Left ventricle myocardium superior (tissue), 1 donor: ENCODE measurements at places on chromosomes 11 and 22.

DNA sequence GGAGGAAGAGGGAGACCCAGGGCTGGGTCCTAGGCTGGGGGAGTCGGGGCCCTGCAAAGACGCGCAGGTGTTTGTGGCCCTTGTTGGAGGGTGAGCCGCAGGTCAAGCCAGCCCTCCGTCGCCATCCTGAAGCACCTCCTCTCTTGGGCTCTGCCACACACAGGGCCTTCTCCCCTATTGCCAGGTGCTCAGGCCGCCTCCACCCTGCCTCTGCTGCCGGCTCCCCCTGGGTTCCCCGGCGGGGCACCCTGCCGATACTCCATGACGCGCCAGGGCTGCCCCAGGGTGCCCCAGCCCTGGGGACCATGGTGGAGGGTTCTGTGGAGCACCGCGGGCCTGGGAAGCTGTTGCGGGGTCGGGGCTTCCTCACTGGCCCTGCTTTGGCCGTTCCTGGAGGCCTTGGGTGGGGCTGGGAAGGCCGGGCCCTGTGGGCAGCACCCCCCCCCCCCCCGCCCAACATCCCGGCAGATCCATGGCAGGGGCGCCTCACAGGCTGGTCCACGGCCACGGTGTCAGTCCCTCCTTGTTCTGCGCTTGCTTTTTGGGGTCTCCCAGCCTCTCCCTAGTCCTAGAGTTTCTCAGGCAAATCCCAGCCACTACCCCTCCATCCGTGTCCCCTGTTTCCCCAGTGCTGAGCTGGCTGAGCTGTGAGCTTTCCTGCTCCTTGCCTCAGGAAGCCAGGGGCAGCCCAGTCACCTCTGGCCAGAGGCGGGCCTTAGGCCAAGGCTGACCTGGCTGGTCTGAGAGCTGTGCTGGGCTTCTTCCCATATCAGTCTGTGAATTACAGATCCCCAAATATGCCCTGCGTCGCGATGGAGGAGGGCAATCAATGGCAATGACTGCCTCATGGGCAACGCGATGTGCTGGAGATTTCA, 2.3 kb upstream of the ADORA2A start:
- DNase-seq: peak; percentile 31

DNA sequence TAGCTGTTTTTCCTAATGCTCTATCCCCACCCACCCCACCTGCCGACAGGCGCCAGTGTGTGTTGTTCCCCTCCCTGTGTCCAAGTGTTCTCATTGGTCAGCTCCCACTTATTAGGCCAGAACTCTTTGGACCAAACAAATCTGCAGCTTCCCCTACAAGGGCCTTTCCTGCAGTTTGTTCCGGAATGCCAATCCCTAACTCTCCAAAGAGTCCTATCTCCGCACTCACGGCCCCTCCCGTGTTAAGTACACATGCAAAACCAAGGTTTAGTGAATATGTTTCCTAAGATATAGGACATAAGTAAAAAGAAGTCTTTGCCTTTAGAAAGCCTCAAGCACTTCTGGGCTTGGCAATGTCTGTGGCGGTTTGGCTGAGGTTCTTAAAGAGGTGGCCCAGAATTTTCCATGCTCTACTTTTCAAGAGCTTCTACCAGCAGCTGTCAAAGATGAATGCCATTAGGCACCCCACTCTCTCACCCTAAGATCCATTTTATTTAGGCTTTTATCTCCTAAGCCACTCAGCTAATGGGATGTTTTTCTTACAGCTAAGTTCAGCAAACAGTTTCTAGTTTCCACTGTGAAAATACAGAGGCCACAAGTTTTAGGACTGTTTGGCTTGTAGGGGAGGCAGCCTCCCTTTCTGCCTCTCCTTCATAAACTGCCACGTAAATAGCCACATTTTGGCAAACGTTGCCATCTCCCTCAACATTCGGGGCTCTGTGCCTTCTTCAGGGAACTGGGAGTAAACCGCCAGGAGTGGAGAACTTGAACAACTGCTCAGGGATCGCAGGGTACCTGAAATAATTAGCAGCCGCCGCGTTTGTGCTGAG, 1.6 kb downstream of the CD59 start:
- DNase-seq: peak; percentile 39

- no peak for DNase-seq
These were observed 108.0 kb downstream of the MAML2 start for GRCh38 chr11:96234866-96235441.

DNA sequence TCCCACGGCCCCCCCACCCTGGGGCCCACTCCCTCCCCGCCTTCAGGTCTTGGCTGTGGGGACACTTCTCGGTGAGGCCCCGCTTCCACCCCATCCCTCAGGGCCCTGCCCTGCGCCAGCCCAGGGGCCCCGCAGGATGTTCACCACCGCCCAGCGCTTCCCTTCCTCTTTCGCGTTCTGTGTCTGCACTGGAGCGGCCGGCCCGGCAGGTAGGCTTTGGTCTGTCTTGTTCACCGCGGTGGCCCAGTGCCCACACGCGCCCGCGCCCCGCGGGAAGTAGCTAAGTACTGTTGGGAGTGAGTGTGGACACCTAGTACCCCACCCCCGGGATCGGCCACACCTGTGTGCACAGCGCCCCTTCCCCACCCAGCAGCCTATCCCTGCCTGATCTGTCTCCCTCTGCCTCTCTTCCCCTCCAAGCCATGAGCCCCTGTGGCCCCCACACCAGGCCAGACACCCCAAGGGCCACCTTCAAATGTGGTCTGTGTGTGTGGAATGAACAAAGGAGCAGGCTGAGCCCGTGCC, 85.4 kb downstream of the WNT7B start:
- peak; percentile 20 for DNase-seq

- no peak for DNase-seq
These were observed 11.7 kb downstream of the RASD2 start for GRCh38 chr22:35552196-35552842.

DNA sequence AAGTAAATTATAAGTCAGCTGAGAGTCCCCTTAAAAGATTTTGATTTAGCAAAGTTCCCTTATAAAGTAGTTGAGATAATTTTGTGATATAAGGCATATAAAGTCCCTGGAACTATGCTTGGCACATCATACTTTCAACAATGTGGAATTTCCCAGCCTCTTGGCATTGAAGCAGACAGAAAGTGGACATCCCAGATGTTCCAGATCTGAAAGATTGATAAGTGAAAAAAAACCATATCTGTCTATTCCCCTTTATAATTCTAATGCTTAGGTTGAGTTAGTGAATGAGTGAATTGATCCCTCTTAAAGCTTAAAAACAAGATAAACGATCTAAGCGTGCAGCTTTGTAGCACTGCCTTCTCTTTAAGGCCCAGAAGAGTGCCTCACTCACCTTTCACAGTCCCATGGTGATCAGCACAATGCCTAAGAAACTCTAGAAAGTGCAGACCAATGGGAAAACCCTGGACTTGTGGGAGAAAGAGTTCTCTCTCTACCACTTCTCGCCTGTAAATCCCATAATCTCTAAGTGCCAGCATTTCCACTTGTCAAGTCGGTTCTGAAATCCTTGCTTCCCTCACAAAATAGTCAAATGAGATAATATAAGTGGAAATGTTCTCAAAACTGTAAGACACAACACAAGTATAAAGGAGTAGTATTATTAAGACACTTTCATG, 17.8 kb downstream of the FIBIN start:
- no peak for DNase-seq

- peak; percentile 55 for DNase-seq
These were observed 15.0 kb upstream of the YWHAH start for GRCh38 chr22:31929167-31929930.

DNA sequence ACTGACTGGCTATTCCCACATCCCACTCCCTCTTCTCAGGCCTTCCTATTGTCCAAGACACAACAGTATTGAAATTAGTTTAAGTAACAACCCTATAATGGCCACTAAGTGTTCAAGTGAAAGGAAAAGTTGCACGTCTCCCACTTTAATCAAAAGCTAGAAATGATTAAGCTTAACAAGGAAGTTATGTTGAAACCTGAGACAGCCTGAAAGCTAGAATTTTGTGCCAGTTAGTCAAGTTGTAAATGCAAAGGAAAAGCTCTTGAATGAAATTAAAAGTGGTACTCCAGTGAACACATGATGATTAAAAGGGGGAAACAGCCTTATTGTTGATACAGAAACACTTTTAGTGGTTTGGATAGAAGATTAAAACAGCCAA, 332.7 kb downstream of the CASP12 start:
- DNase-seq: no peak

DNA sequence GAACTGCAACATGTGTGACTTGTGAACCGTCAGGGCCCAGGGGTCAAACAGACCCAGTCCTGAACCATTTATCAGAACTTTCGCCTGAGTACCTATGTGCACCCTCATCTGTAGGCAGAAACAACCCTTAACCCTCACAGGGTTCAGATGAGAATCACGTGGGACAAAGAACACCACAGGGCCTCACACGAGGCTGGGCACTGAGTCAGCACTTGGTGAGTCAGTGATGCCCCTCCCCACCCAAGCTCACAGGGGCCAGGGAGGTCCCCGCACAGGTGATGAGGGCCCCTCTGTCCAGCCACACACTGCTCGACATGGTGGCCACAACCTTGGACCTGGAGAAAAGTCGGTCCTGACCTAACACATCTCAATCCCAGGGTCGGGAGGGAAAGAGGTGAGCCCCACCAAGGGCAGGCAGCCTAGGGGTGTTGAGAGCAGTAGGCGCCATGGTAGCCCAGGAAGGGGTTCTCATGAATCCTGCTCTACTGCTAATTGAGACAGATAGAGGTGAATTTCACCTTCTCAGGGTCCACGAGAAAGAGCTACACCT, 176.4 kb downstream of the SHANK2 start:
- no peak for DNase-seq

DNA sequence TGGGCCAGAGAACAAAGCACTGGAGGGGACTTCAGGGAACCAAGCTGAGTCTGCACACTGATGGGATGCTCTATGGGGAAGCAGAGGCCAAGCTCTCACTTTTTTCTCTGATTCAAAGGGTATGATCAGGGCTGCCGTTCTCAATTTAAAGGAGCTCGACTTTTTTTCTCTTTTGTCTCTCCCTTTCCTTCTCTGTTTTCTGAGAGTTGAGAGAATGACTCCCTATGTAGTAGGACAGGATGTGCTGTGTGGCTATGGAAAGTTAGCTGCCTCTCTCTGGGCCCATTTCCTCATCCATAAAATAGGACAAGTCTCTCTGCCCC, 7.9 kb downstream of the ADORA2A start:
- no peak for DNase-seq

GRCh38 chr11:44305470-44306051, 4.4 kb downstream of the ALX4 start:
- no peak for DNase-seq

GRCh38 chr11:131663405-131664200, 293.2 kb downstream of the NTM start:
- DNase-seq: no peak

GRCh38 chr11:76916712-76917111, 56.0 kb downstream of the ACER3 start:
- DNase-seq: no peak

GRCh38 chr22:37740455-37741311, 43.8 kb downstream of the TRIOBP start:
- no peak for DNase-seq

DNA sequence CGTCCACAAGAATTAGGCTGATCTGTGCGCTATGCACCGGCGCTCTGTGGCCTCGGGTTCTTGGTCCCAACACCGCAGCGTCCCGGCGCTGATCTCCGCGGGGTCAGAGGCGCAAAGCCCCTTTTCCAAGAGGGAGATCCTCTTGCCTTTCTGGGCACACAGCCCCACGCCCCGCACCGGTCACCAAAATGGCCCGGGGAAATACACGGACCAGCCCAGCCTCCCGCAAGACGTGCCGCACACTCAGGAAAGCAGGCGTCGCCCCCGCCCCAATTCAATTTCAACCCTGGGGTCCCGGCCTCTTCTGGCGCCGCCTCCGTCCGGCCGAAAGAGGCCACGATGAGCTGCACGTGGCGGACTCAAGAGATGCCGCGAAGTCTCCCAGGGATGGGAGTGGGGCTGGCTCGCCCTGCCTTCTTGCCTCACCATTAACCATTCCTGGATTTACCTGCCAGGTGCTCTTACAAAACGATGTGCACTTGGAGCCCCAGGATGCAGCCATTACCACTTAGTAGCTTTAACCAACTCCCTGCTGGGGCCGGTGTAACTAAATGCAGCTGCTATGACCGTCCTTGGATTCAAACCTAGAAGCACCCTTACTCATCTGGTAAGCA, 10.5 kb downstream of the PIWIL3 start:
- no peak for DNase-seq

- no peak for DNase-seq
These were observed 66.2 kb upstream of the CSNK1E start for GRCh38 chr22:38383417-38383816.

DNA sequence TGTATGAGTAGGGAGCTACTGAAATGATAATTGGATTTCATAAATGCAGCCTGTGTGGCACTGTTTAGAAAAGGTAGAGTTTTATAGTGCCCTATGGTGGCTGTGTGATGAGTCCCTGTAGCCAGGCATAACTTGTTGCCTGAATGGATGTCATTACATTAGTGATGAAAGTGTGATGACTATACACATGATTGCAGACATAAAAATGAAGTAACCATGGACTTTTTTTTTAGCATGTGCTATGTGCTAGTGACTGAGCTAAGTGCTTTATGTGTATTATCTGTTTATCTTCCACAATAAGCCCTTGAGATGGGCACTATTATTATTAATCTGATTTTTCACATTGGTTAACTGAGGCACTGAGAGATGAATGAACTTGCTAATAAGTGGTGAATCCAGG, 13.5 kb upstream of the GRAMD1B start:
- no peak for DNase-seq

DNA sequence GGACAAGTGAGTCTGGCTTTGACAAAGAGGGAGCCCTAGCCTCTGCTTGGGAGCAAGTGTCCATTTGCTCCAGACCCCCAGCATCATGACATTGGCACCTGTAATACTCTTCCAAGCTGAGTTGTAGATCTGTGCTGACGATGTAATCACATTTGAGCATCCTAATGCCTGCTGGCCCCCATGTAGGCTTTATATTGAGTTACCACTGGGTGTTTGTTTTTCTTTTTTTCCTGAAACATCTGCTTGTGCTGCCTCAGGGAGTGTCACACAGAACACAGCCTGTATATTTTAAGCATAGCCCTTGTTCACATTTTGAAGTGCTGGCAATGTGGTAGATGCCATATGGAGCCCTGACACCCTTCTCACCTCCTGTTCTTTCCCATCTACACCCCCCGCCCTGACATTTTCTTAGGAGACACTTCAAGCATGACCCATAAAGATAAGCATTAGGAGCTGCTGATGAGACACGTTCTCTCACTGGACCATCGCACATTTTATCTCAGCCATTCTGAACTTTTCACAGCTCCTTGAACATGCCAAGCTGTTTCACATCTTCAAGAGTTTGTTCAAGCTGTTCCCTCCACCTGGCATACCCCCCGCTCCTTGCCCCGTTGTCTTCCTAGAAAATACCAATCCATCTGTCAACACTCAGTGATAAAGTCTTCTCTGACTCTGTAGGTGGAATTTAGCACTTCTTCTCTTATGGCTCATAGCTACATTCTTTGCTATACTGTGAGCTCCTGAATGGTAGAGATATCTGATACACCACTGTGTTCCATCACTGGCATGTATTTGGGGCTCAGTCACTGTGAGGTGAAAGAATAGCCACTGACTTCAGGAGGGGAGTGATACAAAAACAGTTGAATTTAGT, 128.7 kb downstream of the TRIM44 start:
- DNase-seq: no peak

- no peak for DNase-seq
These were observed 84.6 kb upstream of the LDLRAD3 start for GRCh38 chr11:35859301-35859700.

GRCh38 chr22:44493206-44493605, 4.8 kb downstream of the RTL6 start:
- DNase-seq: no peak

- DNase-seq: no peak
These were observed 47.2 kb upstream of the BLID start for GRCh38 chr11:122163053-122163819.

- no peak for DNase-seq
These were observed 54.6 kb downstream of the GAB4 start for GRCh38 chr22:16953206-16954059.

- no peak for DNase-seq
These were observed 34.6 kb upstream of the TMEM123 start for GRCh38 chr11:102487214-102487613.
